ENCODE measurements at places on chromosomes 7 and 10. TPM values are rescaled to one million over a fixed set of nuclear protein-coding genes. Genes with fewer than 3 reads are reported as not detected.
A peak's percentile ranks its signal among the peaks of the same experiment; 100 is the strongest.

GRCh38 chr10:97903128-97904017, 53.7 kb downstream of the GOLGA7B start:
- no peak for DNase-seq

- DNase-seq, result no peak
Observed at GRCh38 chr10:34581801-34582532, 233.1 kb downstream of the PARD3 start.

DNA sequence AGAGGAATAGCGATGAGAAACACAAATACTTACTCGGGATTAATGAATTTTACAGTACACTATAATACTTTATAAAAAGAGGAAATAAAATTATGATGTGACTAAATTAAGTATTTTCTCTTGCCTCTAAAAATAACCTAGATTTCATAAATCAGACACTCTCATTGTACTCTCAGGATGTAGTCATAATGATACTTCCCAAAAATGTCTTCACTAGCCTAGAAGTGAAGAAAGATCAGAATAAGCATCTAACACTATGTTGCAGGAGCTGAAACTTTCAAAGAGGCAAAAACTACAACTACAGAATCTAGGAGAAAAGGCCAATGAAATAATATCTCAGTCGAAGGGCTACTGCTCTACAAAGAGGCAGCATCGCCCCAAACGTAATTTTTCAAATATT, 49.4 kb downstream of the DNAJC1 start:
- no peak for DNase-seq

DNA sequence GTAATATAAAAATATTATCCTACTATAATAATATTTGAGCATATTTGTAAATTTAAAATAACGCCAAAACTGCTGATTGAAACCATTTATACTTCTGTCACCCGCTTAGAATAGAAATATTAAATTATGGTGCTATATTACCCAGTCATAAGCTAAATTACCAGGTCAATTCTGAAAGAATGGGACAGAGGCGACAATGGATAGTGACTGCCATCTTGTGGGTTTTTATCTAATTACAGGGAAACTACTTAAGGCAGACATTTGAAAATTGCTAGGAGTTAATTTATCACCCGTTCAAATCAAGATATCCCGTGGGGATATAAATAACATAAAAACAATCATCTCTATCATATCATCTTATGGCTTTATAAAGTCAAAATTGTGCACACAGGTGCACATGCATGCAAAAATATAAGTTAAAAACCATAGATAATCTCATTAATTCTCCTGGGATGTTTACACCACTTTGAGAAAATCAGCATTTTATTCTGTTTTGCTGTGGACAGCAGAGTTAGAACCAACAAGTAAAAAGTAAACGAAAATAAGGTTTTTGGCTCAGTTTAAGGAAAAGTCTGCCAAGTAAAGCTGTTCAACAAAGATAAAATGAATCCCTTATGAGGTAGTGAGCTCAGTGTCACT, 41.3 kb upstream of the HPSE2 start:
- DNase-seq, result no peak

- no peak for DNase-seq
Observed at GRCh38 chr10:1035201-1035600, 9.5 kb upstream of the IDI2 start.

GRCh38 chr7:142248-142941, 50.0 kb upstream of the FAM20C start:
- DNase-seq, result no peak

DNA sequence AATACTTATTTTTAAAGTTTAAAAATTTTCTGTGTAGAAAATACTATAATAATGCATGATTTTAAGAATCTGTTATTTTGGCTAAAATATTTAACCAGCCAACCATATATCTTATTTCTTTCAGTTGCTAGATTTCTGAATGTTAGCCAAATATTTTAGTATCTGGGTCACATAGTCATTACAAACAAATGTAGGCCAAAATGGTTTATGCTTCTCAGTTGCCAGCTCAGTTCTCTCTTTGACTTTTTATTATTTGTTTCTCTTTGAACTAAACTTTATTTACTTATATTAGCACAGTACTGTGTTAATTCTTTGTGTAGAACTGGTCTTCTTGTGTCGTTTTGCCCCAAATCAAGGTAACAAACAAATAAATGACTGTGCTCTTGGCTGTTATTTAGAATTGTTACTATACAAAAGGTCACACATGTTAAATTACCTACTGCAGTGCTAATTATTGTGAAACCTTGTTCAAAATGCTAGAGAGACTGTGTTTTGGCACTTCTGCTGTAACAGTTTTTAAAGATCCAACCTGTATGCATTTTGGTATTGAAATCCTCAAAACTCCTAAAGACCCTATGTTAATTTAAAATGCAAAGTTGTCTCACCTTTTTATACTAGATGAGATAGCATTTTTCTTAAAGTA, 39.8 kb downstream of the ZEB1 start:
- no peak for DNase-seq

DNA sequence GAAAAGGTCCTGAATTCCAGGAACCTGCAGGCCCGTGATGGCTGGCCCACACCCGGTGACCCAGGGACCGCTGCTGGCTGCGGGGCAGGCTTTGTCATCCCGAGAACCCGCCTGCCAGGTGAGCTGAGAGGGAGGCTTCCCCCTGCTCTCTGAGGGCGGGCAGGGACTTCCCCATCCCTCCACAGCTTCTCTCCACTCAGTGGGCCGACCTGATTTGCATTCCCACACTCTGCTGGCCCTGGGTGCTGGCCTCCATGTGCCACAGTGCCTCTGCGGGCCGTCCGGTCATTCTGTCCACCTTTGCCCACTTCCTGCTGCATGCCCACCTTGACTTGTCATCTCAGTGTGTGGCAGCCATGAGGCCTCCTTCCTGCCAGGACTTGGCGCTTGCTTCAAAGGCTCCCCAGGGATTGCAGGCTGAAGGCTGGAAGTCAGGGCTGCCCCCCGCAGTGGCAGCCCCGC, 35.3 kb downstream of the PALD1 start:
- peak; percentile 63 for DNase-seq

DNA sequence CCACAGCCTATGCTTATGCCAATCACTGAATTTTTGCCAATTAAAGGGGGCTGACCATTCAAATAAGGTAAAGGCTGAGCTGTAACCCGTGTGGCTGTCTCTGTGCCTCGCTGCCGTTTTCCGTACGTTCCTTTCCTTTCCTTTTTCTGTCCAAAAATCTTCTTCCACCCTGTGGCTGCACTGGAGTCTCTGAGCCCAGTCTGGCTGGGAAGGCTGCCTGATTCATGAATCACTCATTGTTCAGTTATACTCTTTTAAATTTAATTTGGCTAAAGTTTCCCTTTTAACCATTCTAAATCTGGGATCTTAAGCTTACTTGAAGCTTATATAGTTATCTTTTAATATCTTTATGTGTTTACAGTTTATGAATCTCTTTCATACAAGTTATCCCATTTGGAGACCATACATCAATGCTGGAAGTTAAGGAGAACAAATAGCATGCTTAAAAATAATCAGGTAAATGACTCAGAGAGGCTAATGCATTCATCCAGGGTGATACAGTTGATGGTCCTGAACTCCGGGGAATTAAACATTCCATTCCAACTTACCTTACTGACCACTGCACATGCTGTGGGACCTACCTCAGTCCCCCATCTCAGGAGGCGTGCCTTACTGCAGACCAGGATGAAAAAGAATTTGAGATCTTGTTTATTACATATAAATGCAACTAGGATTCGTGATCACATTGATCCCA, 385.3 kb upstream of the ADARB2 start:
- no peak for DNase-seq

GRCh38 chr10:119314061-119314460, 106.7 kb downstream of the GRK5 start:
- DNase-seq, result no peak

DNA sequence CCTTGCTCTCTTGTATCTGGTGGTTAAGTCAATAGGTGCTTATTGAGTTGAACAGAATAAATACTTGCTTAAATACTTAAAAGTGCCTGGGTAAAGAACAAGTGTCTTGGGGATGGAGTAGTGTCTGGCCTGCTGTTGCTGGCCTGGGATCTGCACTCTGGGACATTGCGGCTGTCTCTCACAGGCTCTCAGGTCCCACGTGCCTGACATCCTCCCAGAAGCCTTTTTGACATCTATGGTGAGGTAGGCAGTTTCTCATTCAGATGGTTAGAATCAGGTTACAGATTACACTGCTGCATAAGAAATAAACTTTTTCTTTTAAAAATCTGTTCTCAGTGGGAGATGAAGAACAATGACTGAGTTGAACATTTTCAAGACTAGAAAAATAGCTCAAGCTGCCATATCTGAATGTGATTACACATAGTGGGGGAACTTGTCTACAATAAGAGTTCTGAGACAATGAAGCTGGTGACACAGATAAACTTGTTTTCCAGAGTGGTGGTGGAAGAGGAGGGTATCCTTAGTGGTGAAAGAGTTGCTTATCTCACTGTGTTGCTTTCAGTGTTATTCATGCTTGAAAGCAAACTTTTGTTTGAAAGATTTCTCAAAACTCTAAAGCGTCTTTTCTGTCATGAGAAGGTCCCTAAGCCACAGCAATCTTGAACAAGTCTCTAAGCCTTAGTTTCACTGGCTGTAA, 9.7 kb downstream of the SORCS3 start:
- DNase-seq, result no peak

GRCh38 chr7:101858437-101859385, 41.3 kb downstream of the CUX1 start:
- no peak for DNase-seq

- DNase-seq, result no peak
Observed at GRCh38 chr7:36602934-36603887, 121.1 kb downstream of the AOAH start.

- no peak for DNase-seq
Observed at GRCh38 chr10:3874990-3875841, 90.2 kb upstream of the KLF6 start.

DNA sequence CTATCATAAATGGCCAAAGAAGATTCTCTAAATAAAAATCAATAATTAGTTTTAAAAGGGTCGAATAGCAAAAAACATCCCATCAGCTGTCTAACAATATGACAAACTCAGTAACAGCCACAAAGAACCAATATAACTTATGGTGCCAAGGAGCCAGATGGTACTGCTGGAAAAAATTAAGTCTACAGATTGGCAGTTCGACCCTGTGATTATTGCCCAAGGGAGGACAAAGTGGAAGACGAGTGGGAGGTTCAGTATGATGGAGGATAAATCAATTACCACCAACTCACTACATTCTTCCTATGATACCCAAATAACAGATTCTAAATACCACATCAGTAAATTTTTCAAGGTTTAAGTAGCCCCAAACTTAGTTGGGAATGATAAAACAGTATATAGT, 49.0 kb downstream of the SKAP2 start:
- DNase-seq, result no peak

DNA sequence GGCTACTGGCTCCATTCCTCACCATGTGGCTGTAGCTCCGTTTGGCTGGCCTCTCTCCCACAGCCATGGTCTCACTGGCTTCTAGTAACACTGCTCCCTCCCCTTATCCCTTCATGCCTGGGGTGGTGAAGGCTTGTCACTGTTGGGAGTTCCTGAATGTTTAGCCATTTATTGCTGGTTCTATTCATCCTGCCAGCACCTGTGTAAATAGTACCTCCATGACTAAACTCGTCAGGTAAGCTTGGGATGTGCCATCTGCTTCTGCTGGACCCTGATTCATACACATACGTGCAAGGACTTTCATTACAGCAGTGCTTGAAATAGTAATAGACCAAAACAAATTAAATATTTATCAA, 61.6 kb downstream of the CCDC71L start:
- DNase-seq, result no peak

DNA sequence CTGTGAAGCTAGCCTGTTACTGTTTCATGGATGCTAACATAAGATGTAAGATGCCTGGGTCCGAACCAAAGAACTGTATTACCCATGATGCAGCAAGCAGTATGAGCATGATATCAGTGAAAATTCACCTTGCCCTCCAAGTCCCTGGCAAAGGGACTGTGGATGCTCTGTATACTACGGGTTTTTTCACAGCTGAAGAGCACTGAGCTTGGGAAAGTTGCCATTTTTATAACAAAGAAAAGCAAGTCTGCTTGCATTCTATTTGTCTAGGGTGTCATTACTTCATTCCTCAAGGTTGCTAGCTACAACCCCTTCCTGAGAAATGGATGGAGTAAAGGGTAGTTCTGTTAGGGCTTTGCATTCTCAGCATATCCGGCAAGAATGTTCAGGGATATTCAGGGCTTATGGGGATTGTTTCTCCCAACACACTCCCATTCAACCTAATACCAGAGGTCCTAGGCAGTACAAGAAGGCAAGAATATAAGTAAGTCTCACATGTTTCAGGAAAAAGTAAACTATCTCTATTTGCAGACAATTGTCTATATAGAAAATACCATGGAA, 5.1 kb upstream of the GPR22 start:
- no peak for DNase-seq

DNA sequence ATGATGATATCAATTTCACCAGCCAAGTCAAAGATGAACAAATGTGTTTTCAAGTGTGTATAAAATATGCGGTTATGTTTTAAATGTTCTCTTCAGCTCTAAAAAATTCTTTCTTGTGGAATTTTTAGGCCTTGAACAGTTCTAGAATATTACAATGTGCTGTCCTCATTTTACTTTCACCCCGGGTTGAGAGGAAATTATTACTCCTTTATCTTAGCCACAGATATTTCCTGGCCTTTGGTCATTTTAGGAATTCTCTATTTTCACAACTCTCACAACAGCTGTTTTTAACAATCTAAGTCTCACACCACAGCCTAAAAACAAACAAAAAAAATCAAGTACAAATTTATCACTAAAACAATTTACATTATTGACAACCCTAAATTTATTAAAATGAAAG, 112.2 kb upstream of the HGF start:
- DNase-seq, result no peak

GRCh38 chr7:130489140-130489983, 2.5 kb upstream of the MEST start:
- no peak for DNase-seq

DNA sequence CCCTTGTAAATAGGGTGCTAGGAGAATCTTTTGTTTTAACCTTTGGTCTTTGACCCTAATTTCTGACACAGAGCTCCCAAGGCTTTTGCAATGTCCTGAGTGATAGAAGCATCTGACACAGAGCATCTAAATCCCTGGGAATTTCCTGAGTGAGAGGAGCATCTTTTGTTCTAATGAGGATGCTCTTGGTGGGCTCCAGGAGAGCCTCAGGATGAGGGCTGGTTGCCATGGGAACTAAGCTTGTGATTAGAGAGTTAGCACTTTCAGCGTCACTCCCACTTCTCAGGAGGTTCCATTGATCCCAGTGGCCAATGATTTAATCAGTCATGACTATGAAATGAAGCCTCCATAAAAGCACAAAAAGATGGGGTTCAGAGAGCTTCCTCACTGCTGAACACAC, 264.8 kb downstream of the KIF20B start:
- DNase-seq, result no peak

Gene CDC14C
- total RNA-seq, result not detected

Gene BTBD16
- not detected for total RNA-seq

Gene CTTNBP2
- 30.9 TPM for total RNA-seq

Gene LAMB4
- total RNA-seq, result not detected

Gene FAM180A
- total RNA-seq, result not detected

Gene AGAP5
- 3.1 TPM for total RNA-seq

Gene PIK3CG
- not detected for total RNA-seq

Data from H1 (cell line).